Activated T-helper 17 cell treated with anti-CD3 and anti-CD28 coated beads, Interleukin-2, amount 50 U/mL, for 72 hours (primary cell): ENCODE measurements at places on chromosomes 12 and 14. TPM values are rescaled to one million over a fixed set of nuclear protein-coding genes. Genes with fewer than 3 reads are reported as not detected.

The TSHR gene
- not detected for total RNA-seq

The NAA25 gene
- total RNA-seq, result 37.0 TPM

The VCPKMT gene
- 8.2 TPM for total RNA-seq

- H3K27me3 ChIP-seq, result peaks cover 8% of the 10 kb centered on the region
- no peak overlapping the region for H3K4me3 ChIP-seq
- H3K36me3 ChIP-seq, result no peaks in the 10 kb centered on the region
- ATAC-seq, result no peak
- H3K27ac ChIP-seq, result no peak overlapping the region
These were observed 206.6 kb downstream of the CACNA1C start for GRCh38 chr12:2259369-2259768.

DNA sequence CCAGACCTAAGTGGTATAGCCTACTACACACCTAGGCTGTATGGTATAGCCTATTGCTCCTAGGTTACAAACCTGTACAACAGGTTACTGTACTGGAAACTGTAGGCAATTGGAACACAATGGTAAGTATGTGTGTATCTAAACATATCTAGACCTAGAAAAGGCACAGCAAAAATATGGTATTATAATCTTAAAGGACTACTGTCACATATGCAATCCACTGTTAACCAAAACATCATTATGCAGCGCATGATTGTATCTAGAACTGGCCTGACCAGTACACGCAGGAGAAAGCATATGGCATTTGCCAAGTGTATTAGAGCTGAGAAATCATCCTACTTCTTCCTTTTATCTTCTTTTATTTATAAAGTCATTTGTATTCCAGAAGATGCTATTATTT is 75.5 kb downstream of the SLC8A3 start:
- H3K36me3 ChIP-seq, result no peaks in the 10 kb centered on the region
- no peak overlapping the region for H3K4me3 ChIP-seq
- H3K4me1 ChIP-seq, result no peaks in the 10 kb centered on the region
- peaks cover 13% of the 10 kb centered on the region for H3K27me3 ChIP-seq
